ENCODE measurements at places on chromosomes 1 and 21.

DNA sequence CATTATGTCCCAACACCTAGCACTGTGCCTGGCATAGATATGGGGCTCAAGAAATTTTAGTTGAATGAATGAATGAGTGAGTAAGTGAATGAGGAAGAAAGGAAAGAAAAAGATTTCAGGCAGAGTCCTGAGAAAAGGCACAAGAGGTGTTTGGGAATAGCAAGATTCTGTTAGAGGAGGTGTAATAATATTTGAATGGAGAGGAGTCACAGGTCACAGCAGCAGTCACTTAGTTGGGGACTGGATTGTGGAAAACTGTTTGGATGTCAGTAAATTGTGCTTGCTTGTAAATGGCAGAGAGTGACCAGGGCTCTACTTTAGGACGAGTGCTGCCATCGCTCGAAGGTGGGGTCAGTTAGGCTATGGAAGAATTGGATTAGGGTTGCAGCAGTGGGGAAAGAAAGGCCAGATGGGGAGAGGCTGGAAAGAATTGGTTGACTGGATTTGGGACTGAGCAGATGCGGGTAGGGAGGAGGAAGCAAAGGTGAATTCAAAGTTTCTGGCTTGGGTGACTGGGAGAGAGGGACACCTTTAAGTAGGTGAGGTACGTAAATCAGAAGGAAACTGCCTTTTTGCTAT is 9.3 kb downstream of the CDC14A start:
- DNase-seq = no peak

DNA sequence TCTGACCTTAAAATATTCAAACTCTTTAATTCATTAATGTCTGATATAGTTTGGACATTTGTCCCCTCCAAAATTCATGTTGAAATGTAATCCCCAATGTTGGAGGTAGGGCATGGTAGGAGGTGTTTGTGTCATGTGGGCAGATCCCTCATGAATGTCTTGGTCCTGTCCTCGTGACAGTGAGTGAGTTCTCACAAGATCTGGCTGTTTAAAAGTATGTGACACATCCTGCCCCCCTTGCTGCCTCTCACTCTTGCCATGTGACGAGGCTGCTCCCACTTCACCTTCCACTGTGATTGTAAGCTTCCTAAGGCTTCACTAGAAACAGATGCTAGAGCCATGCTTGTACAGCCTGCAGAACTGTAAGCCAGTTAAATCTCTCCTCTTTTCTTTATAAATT is 21.3 kb upstream of the FBXO28 start:
- no peak for DNase-seq

GRCh38 chr1:152165286-152166077 is 6.5 kb upstream of the RPTN start:
- DNase-seq = no peak

DNA sequence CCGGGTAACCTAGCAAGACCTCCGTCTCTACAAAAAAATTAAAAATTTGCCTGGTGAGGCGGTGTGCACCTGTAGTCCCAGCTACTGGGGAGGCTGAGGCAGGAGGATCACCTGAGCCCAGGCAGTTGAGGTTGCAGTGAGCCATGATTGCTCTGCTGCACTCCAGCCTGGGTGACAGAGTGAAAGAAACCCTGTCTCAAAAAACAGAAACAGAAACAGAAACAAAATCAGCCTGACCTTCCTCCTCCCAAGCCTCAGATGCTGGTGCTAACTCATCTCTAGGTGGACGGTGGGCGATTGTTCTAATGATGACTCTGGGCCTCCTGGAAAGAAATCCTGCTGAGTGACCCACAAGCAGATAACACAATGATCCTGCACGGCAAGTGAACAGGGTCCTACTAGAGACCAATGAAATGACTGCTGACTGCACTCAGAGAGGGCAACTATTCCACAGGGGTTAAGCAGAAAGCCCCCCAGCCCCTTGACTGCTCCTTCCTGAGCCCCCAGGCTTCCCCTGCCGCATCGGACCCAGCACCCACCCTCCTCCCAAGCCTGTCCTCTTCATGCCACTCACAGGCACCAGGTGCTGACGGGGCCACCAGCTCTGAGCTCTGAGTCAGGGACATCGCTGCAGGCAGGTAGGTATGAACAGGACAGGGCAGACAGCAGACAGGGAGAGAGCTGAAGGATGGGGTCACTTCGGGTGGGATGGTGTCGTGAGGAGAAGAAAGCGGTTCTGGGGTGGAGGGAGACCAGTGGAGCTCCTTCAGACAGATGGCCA is 27.8 kb upstream of the LRRC38 start:
- DNase-seq = no peak

GRCh38 chr1:27101696-27102095 is 53.2 kb downstream of the SLC9A1 start:
- no peak for DNase-seq

GRCh38 chr1:12622506-12622905 is 4.5 kb upstream of the DHRS3 start:
- DNase-seq = no peak

DNA sequence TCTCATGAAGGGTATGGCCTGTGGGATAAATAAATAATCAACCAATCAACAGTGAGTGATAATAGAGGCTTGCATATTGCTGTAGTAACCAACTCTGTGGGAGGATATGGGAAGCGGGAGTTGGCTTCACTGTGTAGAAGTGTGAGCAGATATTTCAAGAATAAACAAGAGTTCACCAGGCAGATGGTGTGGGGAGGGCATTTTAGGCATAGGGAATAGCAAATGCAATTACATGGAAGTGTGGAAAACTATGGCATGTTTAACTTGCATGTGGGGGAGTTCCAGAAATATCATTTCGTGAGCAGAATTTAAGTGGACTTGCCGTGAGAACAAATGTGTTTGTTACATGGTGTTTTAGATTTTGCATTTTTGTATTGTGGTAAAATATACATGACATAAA is 95.2 kb downstream of the SPATA46 start:
- no peak for DNase-seq

DNA sequence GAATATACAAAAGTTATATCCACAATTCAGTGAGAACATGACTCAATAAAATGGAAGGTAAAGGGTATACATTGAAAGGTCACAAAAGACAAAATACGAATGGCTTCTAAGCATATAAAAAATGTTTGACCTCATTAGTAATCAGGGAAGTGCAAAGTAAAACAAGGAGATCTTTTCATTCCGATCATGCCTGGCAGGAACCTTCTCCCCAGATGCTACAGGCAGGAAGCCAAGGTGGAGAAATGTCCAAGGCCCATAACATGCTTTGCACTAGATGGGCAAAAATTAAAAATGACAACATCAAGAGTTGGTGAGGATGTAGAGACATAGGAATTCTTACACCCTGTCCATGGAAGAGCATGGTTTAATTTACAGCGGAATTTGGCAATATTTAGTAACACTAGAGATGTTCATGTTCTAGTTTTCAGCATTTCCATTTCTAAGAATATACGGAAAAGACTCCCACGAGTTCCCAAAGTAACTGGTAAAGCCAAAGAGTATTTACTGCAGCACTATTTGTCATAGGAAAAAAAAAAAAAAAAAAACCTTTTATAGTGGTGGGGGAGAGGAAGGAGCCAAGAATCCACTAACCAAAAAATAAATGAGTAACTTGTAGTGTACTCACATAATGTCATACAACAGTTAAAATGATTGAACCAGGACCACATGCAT is 184.5 kb upstream of the KAZN start:
- DNase-seq = no peak

GRCh38 chr21:43283136-43283924 is 114.5 kb downstream of the CRYAA start:
- no peak for DNase-seq

DNA sequence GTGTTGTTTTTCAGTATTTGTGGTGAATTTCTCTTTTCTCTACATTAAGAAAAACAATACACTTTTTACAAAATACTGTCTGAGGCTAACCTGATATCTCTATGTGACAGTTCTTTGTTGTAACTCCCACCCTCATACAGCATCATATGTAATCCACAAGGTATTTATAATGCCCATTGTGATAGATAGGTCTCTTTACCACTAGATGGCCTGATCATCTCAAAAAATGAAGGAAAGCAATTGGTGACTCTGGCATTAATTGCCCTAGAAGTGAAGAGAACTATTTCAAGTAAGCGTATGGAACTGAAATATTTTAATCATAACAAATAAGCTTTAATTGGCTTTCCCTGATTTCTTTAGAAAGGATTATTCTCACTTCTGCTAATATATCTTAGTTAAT is 36.2 kb upstream of the HFM1 start:
- no peak for DNase-seq

DNA sequence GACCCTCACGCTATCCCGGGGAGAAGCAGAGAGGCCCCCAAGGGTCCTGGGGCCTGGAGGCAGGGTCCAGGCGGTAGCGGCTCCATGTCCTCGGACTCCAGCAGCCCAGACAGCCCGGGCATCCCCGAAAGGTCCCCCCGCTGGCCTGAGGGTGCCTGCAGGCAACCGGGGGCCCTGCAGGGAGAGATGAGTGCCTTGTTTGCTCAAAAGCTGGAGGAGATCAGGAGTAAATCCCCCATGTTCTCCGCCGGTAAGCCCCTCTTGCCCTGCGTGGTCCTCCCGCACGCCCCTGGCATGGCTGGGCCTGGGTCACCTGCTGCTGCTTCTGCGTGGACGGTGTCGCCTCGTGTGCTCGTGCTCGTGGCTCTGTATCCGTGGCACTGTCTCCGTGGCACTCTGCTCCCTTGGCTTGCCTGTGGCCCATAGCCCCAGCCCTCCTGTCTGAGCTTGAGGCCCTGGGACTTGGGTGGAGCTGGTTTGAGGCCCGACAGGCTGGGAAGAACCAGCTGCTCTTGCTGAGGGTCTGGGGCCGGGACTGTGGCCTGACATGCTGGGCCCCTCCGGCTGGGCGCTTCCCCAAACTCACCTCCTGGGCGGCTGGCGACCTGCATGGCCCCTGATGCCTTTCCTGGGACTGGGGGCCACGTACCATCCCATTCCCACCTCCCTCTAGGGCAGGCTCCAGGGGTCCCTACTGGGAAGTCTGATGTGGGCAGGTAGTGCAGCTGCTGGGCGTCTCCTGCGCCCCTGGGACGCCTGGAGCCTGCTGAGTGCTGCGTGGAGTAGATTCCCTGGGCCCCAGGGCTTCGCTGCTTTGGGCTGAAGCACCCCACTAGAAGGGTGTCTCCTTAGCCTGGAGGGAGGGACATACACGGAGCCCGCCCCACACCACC is 23.5 kb downstream of the PANK4 start:
- no peak for DNase-seq

GRCh38 chr1:223129229-223129901 is 13.7 kb downstream of the TLR5 start:
- DNase-seq = no peak

DNA sequence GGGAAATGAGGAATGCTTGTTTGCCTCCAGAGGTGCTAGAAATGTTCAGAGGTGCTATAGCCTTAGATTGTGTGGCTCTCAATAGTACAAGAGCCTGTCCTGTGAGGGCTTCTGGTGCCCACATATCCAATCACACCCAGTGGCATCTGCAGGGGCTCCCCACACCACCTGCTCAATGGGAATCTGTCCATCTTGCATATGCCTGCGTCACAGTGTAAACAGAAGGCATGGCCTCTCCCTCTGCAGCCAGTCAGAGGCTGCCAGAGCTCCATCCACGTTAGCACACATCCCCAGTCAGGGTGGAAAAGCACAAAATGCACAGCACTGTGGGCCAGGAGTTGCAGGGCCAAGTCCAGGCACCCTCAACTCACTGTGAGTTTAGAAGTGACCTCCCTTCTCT is 113.6 kb upstream of the GRIK3 start:
- no peak for DNase-seq

- DNase-seq = no peak
Measured at GRCh38 chr1:103517380-103518047, 8.0 kb upstream of the RNPC3 start.
